Endothelial cell (in vitro differentiated cells): ENCODE measurements at places on chromosomes 5 and 9. TPM values are rescaled to one million over a fixed set of nuclear protein-coding genes. Genes with fewer than 3 reads are reported as not detected.
A peak's percentile ranks its signal among the peaks of the same experiment; 100 is the strongest.

Gene CFAP77
- total RNA-seq = 3.7 TPM

GRCh38 chr9:114282926-114283325 is 40.0 kb upstream of the ORM1 start:
- DNase-seq = no peak

DNA sequence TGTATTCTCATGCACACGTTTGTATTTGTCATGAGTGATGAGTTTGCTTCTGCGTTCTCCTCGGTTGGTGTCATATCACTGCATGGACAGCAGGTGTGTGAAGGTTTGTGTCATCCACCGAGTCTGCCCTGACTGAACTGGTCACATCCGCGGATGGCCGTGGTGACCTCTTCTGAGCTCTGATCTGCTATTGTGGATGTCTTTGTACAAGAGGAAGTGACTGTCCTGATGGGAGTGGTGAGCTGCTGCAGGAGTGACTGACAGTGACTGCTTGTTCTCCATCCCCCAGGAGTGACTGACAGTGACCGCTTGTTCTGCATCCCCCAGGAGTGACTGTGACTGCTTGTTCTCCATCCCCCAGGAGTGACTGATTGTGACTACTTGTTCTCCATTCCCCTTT is 69.9 kb downstream of the EHMT1 start:
- no peak for DNase-seq

- no peak for DNase-seq
Measured at GRCh38 chr5:83831834-83832233, 111.2 kb upstream of the HAPLN1 start.

GRCh38 chr5:41214182-41214581 is 850 bp upstream of the C6 start:
- no peak for DNase-seq

GRCh38 chr5:107538331-107538730 is 132.4 kb downstream of the EFNA5 start:
- DNase-seq = no peak

Gene LHX6
- 6.0 TPM for total RNA-seq

Gene PNPLA7
- total RNA-seq = 3.9 TPM

- DNase-seq = no peak
Measured at GRCh38 chr9:83986195-83986594, 5.6 kb downstream of the RMI1 start.

DNA sequence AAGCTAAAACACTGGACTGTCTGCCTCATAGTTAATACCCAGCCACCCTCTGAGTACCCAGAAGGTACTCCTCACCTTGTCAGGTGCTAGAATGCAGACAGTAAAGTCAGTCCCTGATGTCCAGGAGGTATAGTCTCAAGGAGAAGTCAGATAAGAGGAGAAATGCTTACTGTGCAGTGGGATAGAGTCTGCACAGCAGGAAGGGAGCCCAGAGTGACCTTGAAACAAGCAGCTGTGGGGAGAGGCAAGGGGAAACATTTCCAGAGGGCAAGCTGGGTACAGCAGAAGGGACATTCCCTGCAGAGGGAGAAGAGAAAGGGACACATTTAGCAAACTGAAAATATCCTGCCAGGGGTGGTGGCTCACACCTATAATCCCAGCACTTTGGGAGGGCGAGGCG is 122.7 kb downstream of the GCNT1 start:
- DNase-seq = no peak

Gene HTR4
- not detected for total RNA-seq

Gene EQTN
- total RNA-seq = not detected

Gene IFNA13
- total RNA-seq = not detected

GRCh38 chr9:127886401-127886972 is 9.0 kb upstream of the AK1 start:
- no peak for DNase-seq

Gene CSF2
- total RNA-seq = not detected

DNA sequence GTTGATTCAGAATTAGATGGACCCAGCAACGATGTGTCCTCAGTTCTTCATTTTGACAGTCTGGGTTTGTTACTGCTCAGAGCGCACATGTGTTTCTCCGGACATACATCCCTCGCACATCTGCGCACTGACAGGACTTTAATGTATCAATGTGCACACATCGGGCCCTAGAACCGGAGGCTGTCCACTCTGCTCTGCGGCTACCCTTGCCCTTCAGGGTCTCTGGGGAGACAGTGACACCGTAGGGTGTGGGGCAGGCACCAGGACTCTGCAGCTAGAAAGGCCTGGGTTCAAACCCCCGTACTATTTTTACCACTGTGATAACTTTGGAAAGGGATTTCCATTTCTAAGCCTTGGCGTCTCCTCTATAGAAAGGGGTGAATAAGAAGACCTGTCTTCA is 23.5 kb upstream of the LPCAT1 start:
- no peak for DNase-seq

GRCh38 chr9:132250324-132251262 is 88.7 kb downstream of the NTNG2 start:
- no peak for DNase-seq

DNA sequence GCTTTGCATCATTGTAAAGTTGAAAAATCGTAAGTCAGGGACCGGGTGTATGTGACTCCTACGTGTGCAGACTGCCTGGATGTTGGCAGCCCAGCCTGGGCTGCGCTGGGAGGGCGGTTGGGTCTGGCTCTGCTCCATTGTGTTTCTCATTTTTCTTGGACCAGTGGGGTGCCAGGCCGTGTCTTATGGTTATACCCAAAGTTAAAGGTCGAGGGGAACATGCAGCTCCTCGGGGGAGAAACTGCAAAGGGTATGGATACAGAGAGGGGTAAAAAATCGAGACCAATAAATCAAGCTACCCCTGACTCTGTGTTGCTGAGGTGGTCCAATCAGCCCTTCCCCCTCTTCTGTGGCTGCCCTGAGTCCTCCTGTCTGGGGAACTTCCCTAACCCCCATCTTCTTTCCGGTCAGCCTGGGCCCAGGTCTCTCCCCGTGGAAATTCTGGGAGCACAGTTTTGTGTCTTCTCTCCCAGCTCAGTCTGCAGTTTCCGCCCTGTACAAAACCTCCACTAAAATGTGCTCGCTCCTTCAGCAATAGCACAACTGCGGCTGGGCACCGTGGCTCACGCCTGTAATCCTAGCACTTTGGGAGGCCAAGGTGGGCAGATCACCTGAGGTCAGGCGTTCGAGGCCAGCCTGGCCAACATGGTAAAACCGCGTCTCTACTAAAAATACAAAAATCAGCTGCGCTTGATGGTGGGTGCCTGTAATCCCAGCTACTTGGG is 34.1 kb upstream of the UNC5A start:
- DNase-seq = no peak

DNA sequence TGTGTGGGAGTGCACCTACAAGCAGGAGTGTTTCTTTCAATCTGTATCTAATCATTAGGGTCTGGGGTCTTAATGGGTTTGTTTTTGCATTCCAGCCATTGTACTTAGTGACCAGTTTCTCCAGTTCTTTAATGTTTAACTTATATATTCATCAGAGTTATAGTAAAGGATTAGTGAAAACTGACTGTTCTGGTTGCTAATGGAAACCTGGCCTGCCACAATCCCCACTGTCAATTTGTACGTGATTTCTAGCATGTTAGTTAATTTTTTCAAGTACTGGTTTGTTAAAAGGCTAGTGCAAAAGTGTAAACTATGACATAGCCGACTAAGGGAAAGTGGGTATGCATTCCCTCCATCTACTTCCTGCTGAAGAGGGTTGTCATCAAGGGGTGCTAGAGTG is 276.1 kb downstream of the HTR1A start:
- DNase-seq = no peak

GRCh38 chr9:121840838-121841760 is 189.7 kb downstream of the DAB2IP start:
- DNase-seq = no peak

Gene AGTPBP1
- 48.9 TPM for total RNA-seq

- DNase-seq = no peak
Measured at GRCh38 chr5:57577432-57578175, 95.0 kb upstream of the ACTBL2 start.

GRCh38 chr9:82805027-82805426 is 257.9 kb downstream of the RASEF start:
- DNase-seq = no peak

DNA sequence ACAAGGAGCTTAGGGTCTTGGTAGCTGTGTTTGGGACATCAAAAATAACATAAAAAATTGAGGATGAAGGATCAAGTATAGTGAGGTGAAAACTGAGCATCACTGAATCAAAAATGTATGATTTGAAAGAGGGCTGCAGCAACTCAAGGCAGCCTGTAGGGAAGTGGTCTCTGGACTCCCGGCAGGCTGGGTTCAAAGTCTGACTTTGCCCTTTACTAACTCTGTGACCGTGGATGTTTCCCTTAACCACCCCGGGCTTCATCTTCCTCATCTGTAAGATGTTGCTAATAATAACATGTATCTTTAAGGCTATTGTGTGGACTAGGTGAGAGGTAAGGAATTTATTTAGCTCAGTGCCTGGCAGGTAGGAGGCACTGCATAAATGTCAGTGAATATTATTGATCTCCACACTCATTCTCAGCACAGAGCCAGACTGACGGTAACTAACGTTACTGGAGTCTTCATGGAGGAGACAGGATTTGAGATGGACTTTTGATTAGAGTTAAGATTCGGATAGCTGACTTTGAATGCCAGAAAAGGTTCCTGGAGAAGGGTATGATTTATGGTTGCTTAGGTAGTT is 367.3 kb downstream of the NDUFS4 start:
- DNase-seq = no peak

Gene DNLZ
- total RNA-seq = 14.5 TPM

DNA sequence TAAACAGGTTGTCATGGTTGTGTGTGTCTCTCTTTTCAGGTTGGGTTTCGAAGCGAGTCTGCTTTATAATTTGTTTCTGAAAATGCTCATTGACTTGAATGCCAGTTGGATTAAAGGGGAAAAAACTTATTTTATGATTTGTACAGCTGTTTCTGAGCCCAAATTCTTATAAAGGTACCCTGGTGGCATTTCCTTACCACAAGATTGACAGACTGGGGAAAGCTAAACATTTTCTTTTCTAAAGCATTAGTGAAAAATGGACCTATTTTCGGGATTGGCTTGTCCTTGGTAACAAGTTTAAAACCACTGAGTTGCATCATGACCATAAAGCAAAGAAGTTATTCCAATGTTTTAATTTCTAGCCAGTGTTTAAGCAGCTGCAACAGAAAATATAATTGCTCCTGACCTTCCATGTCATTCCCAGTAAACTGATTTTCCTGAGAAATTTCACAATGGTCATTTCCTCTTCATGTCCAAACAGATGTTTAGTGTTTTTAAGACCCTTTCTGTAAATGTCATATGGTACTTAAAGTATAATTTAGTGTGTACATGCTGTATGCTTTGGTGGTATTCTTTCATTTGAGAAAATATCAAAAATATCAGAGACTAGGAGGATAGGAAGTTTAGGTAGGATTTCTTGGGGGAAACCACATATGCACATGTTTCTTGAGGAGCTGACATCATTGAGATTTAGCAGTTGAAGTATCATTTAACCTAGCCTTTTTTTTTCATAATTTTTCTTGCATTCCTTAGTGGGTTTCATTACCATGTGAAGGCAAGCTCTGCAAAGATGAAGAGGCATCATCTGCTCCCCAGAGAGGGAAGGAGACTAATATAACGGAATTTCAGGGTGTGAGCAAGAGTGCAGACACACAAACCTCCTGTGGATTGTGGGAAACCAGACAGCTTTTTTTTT is 667.1 kb upstream of the RGMB start:
- no peak for DNase-seq

DNA sequence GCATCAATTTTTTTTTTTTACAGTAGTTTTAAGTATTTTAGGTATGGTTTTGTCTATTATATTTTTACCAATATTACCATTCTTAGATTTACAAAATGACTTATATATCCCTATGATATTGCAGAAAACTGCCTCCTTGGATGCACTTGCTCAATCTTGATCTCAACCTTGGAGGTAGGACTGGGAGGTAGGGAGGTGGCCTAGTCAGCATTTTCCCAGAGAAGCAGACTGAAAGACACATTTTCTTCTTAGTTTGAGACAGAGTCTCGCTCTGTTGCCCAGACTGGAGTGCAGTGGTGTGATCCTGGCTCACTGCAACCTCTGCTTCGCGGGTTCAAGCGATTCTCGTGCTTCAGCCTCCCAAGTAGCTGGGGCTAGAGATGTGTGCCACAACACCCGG is 175.3 kb upstream of the SH3GL2 start:
- DNase-seq = no peak

GRCh38 chr9:16521868-16522411 is 348.5 kb downstream of the BNC2 start:
- no peak for DNase-seq

- DNase-seq = peak; percentile 27
Measured at GRCh38 chr9:87445646-87446045, 52.0 kb upstream of the DAPK1 start.

GRCh38 chr9:7405924-7406604 is 393.5 kb downstream of the DMAC1 start:
- no peak for DNase-seq

Gene PCSK1
- total RNA-seq = 0.41 TPM

Gene SLCO6A1
- total RNA-seq = 0.51 TPM

Gene SRA1
- 17.1 TPM for total RNA-seq

Gene C6
- total RNA-seq = not detected

- no peak for DNase-seq
Measured at GRCh38 chr5:180801596-180802324, 846 bp downstream of the MGAT1 start.

DNA sequence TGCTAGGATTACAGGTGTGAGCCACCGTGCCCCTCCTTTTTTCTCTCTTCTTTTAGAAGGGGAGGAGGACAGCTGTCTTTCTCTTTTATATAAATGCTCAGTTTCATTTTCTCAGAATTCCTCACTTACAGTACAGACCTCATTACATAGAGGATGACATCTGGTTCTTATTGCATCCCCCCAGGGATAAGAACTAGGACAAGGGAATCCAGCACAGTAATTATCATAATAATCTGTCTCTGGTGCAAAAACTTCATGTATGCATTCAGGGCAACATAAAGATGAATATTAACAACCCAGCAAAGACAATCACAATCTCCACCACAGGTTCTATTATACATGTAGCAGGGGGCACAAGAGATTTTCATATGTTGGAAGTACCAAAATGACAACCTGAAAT is 5.1 kb downstream of the SPZ1 start:
- no peak for DNase-seq

DNA sequence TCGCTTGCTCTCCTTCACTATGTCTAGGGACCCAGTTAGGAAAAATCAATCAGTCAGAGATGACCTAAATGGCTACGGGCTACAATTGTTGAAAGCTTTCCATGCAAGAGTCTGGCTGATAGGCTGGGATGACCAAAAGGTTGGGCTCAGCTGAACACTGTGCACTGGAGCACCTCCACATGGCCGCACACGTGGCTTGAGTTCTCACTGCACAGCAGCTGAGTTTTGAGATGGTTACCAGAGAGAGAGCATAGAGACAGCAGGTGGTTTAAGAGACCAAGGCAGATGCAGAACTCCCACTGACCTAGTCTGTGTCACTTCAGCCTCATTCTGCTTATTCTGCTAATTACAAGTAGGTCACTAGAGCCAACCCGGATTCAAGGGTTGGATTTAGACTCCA is 2354.8 kb upstream of the C9orf72 start:
- no peak for DNase-seq

Gene NME5
- total RNA-seq = 0.82 TPM

DNA sequence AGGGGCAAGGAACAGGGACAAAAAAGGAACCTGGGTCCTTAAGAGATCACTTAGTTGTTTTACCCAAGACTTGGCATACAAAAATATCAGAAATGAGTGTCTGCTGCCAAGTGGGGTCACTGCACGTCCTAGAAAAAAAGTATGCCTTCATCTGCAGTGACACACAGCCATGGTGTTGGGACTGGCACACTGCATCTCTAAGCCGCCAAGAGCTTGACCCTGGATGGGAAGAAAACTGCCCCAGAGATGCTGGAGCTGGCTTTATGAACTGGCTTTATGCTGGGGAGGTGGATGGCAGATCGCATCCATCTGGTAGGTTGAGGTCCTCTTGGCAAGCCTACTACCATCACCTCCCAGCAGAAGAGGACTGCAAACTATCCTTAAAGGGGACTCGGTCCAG is 51.7 kb downstream of the IRF1 start:
- no peak for DNase-seq

Gene KIAA0825
- 2.0 TPM for total RNA-seq
